ENCODE measurements at places on chromosomes 16 and 17. TPM values are rescaled to one million over a fixed set of nuclear protein-coding genes. Genes with fewer than 3 reads are reported as not detected.

The TNFRSF17 gene
- total RNA-seq, result 92.4 TPM

The RHBDL3 gene
- total RNA-seq, result 0.05 TPM

The RAB37 gene
- total RNA-seq, result 2.3 TPM

- DNase-seq, result no peak
These were observed 21.0 kb downstream of the IGF2BP1 start for GRCh38 chr17:49018116-49018612.

GRCh38 chr16:87708881-87709638 is 56.7 kb downstream of the KLHDC4 start:
- no peak for DNase-seq

GRCh38 chr17:70414300-70414699 is 245.0 kb downstream of the KCNJ2 start:
- DNase-seq, result no peak

GRCh38 chr17:43393944-43394482 is 4.8 kb upstream of the ARL4D start:
- DNase-seq, result no peak

DNA sequence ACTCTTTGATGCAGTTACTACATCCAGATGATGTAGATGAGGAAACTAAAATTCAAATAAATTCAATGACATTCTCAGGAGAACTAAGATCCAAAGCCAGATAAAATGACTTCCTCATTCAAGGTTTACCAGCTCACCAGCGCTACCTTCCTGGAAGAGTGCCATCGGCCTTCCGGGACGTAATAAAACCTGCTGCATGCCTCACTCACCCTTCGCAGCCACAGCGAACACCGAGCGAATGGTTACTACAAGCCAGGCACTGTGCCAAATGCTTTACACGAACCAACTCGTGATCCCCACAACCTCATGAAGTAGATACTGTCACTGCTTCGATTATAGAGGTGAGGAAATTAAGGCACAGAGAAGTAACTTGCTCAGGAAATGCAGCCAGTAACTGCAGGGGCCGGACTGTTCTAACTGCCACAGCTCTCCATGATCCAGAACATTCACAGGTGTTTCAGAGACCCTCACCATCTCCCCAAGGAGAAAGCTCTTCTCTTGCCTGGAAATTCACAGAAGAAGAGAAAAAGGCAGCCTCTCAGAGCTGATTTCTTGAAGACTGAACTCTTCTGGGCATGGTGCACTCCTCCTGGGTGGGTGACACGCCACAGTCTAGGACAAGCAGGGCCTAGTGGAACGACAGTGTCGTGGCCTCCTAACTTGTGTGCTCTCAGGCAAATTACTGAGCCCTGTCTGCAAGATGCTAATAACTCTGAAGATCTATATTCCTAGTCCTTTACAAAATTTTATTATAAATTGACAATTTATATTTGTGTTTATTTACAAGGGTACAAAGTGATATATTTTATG is 46.8 kb downstream of the HIC1 start:
- no peak for DNase-seq

DNA sequence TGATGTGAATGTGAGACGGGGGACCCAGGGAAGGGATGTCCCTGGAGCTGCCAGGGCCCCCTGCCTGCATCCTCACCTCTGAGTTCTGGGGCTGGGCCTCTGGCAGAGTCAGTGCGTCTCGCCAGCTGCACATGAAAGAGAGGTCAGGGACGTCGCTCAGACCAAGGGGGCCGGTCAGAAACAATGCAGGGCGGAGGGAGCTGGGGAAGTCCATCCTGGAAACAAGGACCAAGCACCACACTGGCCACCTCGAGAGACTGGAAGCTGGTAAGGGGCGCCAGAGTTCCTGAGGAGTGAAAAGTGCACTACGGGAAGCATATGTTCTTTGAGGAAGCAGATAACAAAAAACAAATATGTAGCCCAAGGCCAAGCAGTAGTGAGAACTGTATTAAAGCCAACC is 2.1 kb downstream of the TAF1C start:
- no peak for DNase-seq

GRCh38 chr16:4613636-4614570 is 785 bp downstream of the UBALD1 start:
- no peak for DNase-seq

GRCh38 chr17:58335061-58335731 is 6.6 kb upstream of the TSPOAP1 start:
- no peak for DNase-seq

DNA sequence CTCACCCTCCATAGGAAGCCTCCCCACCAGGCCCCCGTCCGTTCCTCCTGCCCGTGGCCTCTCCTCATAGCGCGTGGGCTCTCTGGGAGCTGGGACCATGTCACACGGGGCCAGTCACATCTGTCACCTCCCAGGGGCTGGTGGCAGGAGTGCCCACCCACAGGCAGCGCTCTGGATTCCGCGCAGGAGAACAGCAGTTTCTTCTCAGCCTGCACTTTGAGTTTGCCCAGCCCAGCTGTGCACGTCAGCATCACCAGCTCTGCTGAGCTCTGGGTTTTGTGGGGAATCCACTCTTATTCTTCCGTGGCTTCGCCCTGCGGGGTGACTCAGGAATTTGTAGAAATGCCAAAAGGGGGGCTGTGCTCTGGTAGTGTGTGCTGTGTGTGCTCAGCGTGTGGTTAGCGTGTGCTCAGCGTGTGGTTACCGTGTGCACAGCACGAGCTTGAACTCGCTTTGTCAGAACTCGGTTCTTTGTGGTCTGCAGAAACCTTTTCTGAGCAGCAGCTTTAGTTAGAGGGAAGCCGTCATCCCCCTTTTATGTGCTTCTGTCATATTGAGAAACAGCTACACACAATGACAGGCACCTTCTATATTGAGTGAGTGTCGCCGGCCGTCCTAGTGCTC is 3.2 kb downstream of the ACSF3 start:
- no peak for DNase-seq

- DNase-seq, result no peak
These were observed at the start of gene BAHCC1 for GRCh38 chr17:81394921-81395599. Gene BAHCC1 (plus strand): TSS chr17:81395457. CDS start chr17:81399740, 4,283 bp downstream.
